ENCODE measurements at places on chromosomes 7 and 10.

DNA sequence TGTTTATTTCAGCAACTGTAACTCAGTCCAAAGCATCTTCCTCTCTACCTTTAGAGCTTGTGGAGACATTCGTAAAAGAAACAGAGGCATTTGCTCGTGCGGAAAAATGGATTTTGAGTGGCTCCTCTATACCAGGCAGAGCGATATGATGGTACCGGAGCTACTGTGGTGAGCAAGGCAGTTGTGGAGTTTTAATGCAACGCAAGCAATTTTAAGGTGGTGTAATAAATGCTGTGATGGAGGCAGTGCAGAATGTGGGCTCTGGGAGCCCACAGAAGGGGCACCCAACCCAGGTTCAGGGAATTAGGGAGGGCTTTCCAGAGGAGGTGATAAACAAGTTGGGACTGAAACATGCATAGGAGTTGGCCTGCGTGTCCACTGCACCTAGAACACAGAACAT, 149.5 kb downstream of the CDH23 start:
- DNase-seq: no peak

GRCh38 chr7:121019018-121019417, 30.5 kb downstream of the CPED1 start:
- no peak for DNase-seq

DNA sequence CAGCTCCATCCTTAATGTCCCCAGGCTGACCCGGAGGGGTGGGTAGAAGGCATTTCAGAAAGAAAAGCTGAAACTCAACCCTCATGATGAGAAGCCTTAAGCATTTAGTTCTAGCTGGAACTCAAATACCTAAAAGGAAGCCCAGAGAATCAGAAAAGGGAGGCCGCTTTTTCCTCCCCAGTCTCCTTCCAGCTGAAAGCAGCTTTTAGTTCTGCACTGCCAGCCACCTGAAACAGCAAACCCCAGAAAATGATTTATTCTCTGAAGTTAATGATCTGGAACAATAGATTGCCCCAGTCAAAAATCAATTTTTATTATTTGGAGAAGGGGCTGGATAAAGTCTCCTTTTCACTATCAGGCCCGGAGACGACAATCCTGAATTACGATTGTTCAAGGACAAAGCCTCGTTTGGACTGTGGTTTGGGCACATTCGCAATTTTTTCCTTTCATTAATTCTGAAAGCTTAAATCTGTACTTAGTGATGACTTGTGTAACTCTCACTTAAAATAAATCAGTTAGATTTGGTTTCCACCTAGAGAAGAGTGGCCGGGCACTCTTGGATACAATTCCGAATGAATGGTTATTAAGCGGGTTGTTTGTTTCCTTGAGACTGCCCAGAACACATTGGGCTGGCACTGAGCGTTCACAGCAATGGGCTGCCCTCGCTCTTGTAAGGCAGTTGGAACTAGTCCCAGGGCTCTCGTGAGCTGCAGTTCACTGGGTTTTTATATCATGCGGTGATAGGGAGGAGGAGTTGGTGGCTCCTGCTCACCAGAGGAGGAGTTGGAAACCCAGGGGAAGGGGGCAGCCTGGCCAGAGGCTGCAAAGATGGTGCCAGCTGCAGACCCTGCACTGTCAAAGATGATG, 262.2 kb downstream of the CCSER2 start:
- DNase-seq: no peak

DNA sequence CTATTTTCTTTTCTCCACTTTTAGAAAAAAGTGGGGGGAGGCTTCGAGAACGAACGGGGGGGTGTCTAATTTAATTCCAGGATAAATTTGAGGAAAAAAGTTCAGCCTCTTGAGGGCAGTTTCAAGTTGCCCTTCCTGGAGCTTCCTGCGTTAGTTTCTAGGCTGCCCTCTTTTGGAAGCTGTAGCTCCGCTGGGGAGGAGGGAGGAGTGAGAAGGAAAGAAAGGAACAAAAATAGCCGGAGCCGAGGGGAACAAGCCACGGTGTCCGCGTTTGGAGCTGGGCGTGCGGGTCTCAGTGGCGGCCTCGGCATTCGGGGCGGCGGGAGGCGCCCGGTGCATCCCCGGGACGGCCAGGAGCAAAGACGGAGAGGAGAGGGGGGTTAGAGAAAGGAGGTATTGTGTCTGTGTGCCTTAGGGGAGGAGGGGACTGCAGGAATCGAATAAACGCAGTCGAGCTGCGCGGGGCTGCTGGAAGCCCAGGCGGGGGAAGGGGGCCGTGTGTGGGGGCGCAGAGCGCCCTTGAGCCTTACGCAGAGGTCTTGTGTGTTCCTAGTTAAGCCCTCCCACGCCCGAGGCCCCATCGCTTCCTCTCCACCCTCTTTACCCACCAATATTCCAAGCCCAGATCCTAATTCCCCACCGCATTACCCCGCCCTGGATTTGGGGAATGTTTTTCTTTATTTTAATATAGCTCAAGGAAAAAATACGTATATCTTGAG, 2.0 kb upstream of the TNRC18 start:
- DNase-seq: no peak

DNA sequence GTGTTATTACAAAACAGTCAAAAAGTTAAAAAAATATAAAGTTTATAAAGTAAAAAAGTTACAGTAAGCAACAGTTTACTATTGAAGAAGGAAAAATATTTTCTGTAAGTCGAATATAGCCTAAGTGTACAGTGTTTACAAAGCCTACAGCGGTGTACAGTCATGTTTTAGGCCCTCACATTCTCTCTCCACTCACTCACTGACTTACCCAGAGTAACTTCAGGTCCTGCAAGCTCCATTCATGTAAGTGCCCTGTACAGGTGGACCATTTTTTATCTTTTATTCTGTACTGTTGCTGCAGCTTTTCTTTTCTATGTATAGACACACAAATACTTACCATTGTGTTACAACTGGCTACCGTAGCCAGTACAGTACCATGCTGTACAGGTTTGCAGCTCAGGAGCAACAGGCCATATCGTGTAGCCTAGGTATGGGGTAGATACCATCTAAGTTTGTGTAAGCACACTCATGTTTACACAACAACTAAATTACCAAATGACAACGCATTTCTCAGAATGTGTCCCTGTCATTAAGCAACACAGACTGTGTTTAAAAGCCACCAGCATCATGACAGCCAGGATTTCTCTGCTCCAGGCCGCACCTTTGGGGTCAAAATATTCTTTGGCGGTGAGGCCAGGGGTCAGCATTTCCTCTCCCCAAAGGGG, 67.2 kb downstream of the DLG5 start:
- DNase-seq: no peak

GRCh38 chr10:124092860-124093773, at the start of gene CHST15:
TSS of gene CHST15 (minus strand) at chr10:124093598. CDS start at chr10:124046212, 47,386 bp downstream.
- DNase-seq: no peak

GRCh38 chr7:24905996-24906770, 73.8 kb downstream of the OSBPL3 start:
- no peak for DNase-seq

GRCh38 chr10:34288634-34289033, 526.5 kb downstream of the PARD3 start:
- no peak for DNase-seq

- no peak for DNase-seq
These were observed 101.9 kb downstream of the WDR37 start for GRCh38 chr10:1158066-1158465.

DNA sequence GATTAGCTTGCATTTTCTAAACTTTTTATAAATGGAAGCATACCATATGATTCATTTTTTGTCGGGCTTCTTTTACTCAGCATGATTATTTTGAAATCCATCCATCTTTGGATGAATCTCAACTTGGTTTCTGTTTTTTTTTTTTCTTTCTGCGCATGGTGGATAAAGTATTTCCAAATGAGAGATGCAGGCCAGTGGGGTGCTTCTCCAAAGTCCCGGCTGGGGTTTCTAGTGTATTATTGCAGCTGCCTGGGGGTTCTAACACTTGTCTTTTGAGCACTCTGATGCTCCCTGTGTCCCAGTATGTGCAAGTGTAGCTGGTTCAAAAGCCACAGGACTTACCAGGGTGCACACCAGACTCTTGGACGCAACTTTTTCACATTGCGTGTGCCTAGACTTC, 70.9 kb upstream of the LOXL4 start:
- no peak for DNase-seq

- peak; percentile 20 for DNase-seq
These were observed at the start of gene KBTBD2 for GRCh38 chr7:32891043-32891799. TSS of gene KBTBD2 (minus strand) at chr7:32891760. CDS start at chr7:32879604, 12,156 bp downstream.

DNA sequence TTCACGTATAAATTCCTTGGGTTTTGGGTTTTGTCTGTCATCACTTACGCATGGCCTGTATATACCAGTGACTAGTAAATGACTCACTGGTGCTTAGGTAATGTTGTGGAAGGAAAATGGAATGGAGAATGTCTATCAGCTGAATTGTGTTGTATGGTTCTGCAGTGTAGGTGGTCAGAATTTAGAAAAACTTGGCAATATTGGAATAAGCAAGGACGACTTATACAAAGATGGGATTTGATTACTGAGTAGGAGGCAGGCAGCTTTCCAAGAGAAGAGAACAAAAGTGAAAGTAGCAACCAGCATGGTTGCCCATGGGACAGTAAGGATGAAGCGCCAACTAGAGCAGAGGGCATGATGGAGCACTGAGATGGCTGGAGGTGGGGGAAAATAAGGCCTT, 168.6 kb upstream of the CSTF2T start:
- no peak for DNase-seq

GRCh38 chr7:27872356-27873275, 132.7 kb downstream of the TAX1BP1 start:
- DNase-seq: no peak

- DNase-seq: no peak
These were observed 27.6 kb upstream of the LAMB4 start for GRCh38 chr7:108157606-108158335.

DNA sequence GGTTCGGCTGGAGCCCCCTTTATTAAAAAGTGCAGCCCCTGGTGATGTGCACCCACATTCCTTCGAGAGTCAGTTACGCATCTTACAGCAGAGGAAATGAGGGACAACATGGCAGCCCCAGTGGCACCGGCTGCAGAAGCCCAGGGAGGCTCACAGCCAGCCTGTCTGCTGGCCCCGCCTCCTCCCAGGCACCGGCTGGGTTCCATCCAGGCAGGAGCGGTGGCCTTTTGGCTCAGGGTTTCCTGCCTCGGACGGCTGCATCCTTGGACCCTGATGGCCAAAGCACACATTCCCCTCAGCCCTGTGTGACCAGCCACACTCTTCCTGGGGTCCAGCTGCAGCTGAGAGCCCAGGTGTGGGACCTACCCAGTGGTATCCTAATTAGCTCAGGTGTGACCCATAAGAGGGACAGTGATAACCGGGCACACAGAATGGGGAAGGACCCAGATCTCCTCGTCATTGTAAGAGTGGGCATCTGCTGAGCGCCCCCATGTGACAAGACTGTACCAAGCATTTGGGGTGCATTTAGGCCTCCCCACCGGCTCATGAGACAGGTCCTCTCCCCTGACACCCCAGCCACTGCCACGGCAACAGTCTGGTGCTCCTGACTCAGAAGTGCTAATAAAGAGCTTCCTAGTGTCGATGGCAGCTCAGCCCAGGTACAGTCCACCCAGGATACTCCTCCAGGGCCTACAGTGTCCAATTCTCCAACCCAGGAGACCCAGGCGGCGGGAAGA, 63.3 kb upstream of the CHST15 start:
- no peak for DNase-seq

- DNase-seq: no peak
These were observed 306.8 kb downstream of the WDR11 start for GRCh38 chr10:121157998-121158397.
